T-helper 17 cell (primary cell): ENCODE measurements at places on chromosomes 3 and 15. TPM values are rescaled to one million over a fixed set of nuclear protein-coding genes. Genes with fewer than 3 reads are reported as not detected.
A peak's percentile ranks its signal among the peaks of the same experiment; 100 is the strongest.

DNA sequence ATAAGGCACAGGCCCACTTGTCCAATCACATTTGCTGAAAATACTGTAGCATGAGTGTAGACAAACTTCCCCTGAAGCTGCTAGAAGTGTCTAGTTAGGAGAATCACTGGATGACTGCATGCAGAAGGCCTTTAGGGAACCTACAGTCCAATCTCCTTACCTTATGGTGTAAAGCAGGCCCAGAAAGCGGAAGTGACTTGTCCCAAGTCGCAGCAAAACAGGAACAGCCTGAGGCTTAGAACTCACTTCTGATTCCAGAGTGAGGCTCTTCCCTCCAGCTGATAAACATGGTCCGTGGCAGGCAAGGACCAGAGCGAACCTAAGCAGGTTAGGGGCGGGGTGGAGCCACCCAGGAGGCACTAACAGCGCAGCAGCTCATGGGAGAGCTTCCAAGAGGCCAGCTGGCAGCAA, 2.5 kb downstream of the GRAMD2A start:
- no peak for DNase-seq
- H3K36me3 ChIP-seq = no peaks in the 10 kb centered on the region
- H3K27ac ChIP-seq = no peak overlapping the region
- peaks cover 10% of the 10 kb centered on the region for H3K4me1 ChIP-seq
- H3K27me3 ChIP-seq = peaks cover 19% of the 10 kb centered on the region

DNA sequence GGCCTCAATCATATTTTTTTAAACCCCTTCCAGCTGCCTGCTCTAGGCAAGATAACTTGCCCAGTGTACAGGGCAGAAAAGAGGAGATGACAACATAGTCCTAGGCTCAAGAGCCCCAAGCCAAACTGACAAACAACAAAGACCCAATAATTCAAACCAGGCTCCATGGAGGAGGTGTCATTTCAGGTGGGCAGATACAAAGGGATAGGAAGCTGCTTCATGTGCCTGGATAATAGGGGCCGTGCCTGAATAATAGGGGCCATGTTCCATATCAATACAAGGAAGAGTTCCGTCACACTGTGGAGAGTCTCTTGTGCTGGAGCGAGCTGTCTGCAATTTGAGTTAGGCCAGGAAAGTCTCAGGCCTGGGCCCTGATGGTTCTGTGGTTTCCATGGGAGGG, 35.4 kb upstream of the TRIM71 start:
- peaks cover 2% of the 10 kb centered on the region for H3K36me3 ChIP-seq
- H3K27me3 ChIP-seq = peaks cover 14% of the 10 kb centered on the region
- H3K4me1 ChIP-seq = peaks cover 11% of the 10 kb centered on the region
- H3K27ac ChIP-seq = no peak overlapping the region

DNA sequence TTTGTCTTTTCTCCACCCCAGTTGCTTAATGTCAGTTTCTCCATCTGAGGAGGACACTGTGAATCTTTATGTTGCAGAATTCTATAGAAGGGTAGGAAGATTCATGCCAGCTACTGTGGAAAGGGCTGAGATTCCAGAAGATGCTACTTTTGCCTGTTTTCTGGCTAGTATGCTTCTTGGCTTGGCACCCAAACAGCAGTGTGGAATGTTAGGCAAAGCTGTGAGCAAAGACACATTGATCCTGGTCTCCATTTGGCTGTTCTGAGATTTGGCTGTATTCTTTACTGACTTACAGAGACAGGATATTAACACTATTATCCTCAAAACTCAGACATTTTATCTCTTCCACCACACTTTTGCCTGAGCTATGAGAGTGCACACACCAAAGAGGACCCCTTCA, 39.3 kb downstream of the PDHB start:
- H3K27me3 ChIP-seq = no peaks in the 10 kb centered on the region
- no peak overlapping the region for H3K27ac ChIP-seq
- peaks cover 5% of the 10 kb centered on the region for H3K36me3 ChIP-seq
- no peaks in the 10 kb centered on the region for H3K4me1 ChIP-seq

DNA sequence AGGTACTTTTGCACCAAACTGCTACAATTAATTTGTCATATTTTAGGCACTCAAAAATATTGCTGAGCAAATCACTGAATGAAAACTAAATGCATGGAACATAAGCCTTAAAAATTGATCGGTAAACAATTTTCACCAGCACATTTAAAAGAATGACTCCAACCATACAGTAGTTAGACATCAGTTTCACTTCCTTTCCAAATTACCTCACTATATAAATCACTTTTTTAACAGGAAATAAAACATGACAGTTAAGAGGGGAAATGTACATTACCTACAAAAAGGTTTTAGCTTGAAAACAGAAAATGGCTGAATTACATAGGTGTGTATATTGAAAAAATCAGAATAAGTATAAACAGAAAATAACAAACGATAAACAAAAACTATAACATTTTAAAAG, 108.4 kb downstream of the SERPINI1 start:
- H3K27me3 ChIP-seq = peaks cover 12% of the 10 kb centered on the region
- no peak for DNase-seq
- no peak overlapping the region for H3K4me3 ChIP-seq
- H3K27ac ChIP-seq = no peak overlapping the region

Gene IMPG2
- total RNA-seq = 0.47 TPM

DNA sequence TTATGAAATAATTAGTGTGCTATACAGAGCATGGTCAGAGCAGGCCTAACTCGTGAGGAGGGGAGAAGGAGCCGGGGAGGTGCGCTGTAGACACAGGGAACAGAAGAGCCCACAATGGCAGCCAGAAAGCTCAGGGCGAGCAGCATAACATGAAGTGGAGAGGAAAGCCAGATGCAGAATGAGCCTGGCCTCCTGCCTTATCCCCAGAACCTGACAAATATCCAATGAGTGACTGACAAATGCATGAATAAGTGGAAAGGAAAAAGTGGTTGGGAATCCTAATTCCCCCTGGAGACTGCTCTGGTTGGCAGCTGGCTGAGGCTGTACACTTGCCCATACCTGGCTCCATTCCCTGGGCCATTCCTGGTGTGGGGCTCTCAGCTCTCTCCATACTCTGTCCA, 9.2 kb upstream of the MST1R start:
- DNase-seq = no peak
- H3K27ac ChIP-seq = peak overlapping the region; percentile 24
- peaks cover 6% of the 10 kb centered on the region for H3K36me3 ChIP-seq

Gene CPNE9
- not detected for total RNA-seq
